Memory B cell (primary cell): ENCODE measurements at places on chromosomes 3 and 15.

GRCh38 chr15:25848784-25849156 is 14.4 kb downstream of the ATP10A start:
- no peak for DNase-seq

GRCh38 chr15:25362545-25362944 is 76.3 kb downstream of the UBE3A start:
- DNase-seq: no peak

DNA sequence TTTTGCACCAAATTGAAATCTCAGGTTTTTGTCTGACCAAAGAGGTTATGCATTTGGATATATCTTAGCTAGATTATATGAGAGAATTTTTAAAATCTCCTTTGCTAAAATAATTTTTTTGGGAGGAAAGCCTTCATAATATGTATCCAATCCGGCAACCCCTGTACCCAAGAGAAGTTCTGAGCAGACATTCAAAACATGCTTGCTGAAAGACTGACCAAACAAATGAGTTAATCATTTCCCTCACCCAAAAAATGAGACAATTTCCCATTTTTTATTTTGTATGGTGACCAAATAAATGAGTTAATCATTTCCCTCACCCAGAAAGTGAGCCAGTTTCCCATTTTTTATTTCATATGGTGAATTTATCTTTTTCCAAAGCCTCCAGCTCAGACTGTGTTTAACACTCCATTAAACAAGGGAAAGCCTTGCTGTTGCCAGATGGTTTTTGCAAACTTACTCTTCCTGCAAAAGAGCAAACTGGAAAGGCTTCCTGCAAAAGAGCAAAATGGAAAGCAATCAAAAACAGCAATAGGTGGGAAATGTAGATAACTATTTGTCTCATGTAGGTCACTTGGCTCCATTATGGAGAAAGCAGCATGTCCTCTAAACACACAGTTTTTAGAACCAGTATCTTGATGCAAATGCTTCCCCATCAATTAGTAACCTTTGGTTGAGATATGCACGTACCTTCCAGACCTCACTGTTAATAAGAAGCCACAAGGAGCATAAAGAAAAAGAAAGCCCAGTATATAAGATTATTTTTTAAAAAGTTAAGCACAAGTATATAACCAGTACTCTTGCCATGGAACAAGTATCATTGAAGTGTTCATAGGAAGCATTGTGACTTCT is 78.4 kb upstream of the OSTN start:
- DNase-seq: no peak

GRCh38 chr15:38876211-38876610 is 311.6 kb upstream of the RASGRP1 start:
- DNase-seq: no peak

- DNase-seq: no peak
These were observed 248.7 kb downstream of the ZIC4 start for GRCh38 chr3:147157631-147158030.
